ENCODE measurements at places on chromosomes 3 and 15.

DNA sequence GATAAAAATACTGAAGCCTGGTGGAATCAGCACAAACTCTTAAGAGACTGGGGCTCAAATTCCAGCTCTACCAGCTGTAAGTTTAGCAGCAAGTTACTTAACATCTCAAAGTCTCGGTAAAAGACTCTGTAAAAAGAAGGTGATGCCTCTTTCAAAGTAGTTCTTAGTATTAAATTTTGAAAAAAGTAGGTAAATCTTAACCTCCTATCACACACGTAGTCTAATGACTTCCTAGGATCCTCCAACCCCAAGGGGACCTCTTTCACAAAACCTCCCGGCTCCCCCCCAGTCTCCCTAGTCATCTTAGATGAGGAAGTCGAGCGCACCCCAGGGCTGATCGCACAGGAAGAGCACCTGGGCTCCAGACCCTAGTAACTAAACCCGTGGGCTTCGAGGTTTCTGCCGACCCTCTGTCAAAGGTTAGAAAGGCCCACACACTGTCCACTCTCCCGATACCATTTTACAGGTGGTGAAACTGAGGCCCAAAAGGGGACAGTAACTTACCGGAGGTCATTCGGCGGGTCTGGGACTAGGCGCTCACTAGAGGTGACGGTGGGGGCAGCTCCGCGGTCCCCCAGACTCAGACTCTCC is 427 bp downstream of the MBD4 start:
- DNase-seq = peak; percentile 15

DNA sequence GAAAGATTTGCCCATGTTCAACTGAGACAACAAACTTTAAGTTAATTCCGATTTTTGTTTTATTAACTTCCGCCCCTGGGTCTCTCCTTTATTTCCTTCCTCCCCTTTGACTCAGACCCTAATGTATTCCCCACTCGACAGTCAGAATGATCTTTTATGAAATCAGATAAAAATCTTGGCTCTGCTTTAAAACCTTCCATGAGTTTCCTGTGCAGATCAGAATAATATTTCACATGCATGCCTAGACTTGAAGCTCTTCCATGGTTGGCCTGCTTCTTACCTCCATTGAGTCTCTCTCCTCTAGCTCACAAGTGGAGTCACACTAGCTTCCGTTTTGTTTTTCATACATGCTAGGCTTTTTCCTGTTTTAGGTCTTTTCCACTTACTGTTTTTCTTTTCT is 116.8 kb upstream of the SPATA16 start:
- DNase-seq = no peak

- no peak for DNase-seq
Measured at GRCh38 chr15:34239151-34239808, 14.5 kb downstream of the EMC4 start.

DNA sequence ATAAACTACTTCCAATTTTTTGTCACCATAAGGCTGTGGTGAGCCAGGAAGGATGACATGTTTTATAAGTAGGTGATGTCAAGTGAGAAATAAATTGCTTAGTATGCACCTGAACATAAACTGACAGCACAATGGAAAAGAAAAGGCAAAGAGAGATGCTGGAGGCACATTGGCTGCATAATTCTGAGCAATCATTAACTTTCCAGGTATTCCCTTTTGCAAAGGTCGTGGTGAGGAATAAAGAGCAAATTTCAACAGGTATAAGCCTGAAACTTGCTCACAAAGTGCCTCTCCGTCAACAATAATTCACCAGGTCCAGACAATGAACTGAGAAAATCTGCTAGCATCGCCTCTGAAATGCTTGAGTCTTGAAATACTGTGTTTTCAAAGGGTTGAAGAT is 48.2 kb downstream of the ITGB5 start:
- DNase-seq = no peak

DNA sequence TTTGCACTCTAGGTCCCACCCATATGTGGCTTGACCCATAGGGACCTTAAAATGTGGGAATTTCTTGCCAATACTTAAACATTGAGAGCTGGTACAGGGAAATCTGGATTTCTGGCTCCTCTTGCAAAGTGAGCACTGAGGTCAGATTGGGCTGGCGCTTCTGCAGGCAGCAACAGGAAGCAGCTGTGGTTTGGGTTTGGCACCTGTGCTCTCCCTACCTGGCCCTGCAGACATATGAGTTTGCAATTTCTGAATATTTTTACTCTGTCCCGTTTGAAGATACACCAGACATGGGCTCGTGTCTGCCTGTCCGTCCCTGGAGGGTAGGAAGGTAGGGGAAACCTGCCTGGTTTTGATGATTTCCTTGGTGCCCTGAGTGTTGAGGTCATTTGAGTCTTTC is 74.8 kb upstream of the SEC13 start:
- DNase-seq = no peak

GRCh38 chr3:119669906-119670570 is 7.2 kb downstream of the COX17 start:
- DNase-seq = no peak

DNA sequence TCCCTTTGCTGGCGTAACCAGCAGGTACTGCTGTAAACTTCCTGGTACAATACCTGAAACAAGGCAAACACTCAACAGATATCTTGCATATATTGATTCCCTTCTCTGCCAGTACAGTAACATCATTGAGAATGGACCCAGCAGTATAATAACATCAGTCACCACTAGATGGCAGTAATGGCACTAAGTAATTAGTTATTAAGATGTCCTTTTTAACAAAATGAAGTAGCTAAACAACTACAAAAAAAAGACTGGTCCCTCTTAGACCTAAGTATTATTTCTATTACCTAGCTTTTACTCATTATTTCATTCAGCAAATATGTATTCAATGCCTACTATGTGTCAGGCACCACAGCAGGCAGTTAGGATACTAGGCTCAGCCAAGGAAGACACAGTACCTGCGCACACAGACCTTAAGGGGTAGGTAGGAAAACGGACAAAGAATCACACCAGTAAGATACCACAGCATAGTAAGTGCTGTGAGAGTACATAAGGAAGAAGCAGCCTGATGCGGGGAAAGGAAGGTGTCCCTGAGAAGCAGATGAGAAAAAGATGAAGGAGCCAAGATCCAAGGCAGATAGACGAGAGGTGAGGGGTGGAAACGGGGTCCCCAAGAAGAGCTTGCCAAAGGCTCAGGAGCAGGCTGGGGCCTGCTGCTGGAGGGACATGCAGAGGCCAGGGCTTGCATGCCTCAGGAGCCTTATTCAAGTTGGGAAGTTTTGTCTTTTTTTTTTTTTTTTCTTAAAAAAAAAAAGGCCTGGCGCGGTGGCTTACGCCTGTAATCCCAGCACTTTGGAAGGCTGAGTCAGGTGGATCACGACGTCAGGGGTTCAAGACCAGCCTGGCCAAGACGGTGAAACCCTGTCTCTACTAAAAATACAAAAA is 102.7 kb upstream of the CHD2 start:
- peak; percentile 50 for DNase-seq

GRCh38 chr3:35183927-35184675 is 455.2 kb upstream of the ARPP21 start:
- no peak for DNase-seq

DNA sequence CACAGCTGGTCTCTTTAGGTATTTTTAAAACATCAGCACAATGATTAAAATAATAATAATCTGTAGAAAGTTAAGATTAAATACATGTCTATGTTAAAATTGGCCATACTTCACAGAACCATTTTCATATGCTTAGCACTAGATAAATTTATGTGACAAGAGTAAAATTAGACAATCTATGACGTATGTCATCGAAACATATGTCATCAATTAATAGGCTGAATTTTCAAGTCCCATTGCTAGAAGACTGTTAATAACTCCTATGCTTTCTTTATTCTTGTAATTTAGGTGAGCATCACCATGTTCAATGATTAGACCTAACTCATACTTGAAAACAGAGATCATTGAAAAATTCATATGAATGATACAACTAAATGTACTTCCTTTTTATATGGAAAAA is 593.3 kb upstream of the KCNMB2 start:
- no peak for DNase-seq

- no peak for DNase-seq
Measured at GRCh38 chr3:17743658-17743995, 1.2 kb upstream of the TBC1D5 start.

DNA sequence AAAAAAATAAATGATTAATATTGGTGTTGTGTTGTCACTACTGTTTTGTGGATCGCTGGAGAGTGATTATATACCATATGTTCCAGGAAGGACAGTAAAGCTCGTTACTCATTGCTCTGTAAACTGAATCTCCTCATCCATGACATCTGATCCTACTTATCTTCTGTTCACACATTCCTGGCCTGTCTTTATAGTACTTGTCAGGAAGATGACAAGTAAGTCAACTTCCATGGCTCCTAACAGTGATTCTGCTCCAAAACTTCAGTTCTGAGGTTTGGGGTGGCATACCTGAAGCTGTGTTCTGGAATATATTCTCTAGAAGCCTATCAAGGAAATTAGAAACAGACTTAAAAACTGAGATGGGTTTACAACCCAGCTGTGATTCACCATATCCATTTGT is 288.9 kb downstream of the ZBBX start:
- DNase-seq = no peak

DNA sequence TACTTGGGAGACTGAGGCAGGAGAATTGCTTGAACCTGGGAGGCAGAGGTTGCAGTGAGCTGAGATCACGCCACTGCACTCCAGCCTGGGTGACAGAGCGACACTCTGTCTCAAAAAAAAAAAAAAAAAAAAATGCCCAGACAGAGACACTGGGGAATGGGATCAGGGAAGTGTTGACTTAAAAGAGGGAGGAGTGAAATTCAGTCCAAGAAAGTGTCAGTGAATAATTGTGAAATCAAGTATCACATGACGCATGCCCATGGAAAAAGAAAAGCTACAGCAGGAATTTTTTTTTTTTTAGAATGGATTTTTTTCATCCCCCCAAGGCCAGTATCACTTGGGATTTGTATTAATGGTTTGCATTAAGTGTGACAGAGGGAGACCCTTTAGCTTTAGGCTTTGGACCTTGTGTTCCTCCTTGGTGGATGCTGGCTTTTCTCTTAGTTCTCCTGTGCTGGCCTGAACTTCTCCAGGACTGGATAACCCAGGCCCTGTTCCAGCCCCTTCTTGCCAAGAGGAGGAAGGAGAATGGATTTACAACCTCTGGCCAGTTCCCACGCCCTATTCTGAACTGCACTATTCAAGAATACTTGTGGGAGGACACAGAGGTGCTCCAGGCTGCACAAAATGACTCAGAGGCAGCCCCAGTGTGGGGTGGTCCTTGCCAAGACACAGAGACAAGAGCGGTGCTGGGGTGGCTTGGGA is 36.7 kb upstream of the ZNF774 start:
- no peak for DNase-seq

DNA sequence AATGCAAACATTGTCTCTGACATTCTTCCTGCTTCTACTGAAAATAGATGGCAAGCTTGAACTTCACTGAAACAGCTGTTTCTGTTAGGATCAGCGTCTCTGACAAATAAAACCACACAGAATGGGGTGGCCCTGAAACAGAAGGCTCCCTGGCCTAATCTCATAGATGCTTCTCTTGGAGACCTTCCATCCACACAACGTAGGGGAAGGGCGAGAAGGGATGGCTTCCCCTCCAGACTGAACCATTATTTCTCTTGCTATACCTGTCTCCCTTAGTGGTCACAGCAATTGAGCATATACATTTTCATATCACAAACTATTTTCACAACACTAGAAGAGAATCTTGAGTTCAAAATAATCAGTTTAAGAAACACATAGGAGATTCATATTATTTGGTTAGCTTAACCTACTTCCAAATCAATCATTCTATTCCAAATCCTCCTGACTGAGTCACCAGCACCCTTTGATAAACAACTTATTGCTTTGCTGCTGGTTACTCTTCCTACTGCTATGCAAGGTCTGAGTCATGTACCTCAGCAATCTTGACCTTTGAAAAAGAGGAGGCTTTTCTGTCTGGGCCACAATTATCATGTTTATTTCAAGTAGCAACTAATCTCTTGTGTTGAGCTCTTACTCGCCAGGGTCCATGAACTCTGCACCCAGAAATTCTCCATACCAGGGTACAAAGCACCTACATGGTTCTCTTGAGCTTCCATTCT is 45.5 kb downstream of the CBLB start:
- no peak for DNase-seq

DNA sequence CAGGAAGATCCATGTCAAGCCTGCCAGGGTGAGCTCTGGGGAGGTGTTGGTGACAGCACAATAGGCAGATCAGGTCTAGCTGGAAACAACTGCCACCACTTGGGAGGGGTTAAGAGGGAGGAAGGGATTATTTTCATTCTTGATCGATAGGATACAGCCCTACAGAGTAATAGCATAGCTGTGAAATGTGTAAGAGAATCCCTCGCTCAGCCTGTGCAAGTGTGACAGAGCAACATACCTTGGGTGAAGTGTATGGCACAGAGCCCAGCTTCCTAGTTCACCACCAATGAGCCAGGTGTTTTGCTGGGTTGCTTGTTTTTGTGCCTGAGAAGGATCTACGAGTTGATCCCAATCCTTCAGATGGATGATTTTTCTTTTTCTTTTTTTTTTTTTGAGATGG is 9.2 kb upstream of the DCUN1D1 start:
- DNase-seq = no peak

- no peak for DNase-seq
Measured at GRCh38 chr3:194476784-194477183, 10.0 kb downstream of the ATP13A3 start.

GRCh38 chr3:123984350-123984749 is 7.6 kb downstream of the ROPN1 start:
- no peak for DNase-seq

DNA sequence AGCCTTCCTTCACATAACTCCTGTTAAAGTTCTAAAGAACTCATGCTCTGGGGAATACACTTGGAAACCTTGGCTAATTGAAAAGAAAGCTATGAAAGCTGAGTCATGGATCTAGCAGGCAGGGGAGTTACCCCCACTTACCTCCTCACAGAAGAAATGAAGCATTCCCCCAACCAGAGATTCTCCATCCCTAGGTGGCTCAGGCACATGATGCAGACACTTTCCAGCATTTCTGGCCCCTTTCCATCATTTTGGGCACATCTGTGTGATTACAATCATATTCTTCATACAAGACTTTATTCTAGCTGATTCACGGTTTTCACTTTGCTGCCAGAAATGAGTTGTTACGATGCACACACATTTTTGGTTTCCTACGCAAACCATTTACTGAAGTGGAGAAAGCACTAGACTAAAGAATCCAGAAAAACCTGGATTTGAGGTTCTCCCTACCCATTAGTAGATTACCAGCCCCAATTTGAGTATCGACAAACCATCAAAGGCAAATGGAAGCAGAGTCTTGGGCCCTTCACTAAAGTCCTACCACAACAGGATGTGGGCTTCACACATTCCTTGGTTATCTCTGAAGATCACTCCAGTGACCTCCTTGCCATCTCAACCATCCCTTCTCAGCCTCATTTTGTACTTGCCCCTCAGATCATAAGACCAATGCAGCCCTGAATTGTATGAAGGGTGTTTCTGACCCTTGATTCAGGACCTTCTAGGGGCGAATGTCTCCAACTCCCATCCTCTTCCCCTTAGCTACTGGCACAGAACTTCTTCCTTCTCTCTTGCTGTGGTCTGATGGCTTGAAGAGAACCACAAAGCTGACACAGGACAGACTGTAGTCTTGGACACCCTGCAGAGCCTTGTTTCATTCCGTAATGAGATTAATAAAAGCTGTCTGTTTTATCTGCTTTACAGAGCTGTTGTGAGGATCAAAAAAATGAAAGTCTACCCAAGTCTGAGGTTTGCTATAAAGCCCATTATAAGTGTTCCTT is 42.5 kb upstream of the SNRK start:
- no peak for DNase-seq

- DNase-seq = no peak
Measured at GRCh38 chr3:111080413-111080812, 8.8 kb downstream of the NECTIN3 start.

- DNase-seq = no peak
Measured at GRCh38 chr3:186461141-186461540, 83.0 kb downstream of the CRYGS start.

GRCh38 chr3:37392957-37393356 is 218.6 kb upstream of the LRRFIP2 start:
- no peak for DNase-seq

All from NCI-H1092 (cell line).